OCI-M1 (cell line): ENCODE measurements at places on chromosomes 11 and 22.

GRCh38 chr11:19905280-19905853 lies 192.7 kb downstream of the NAV2 start:
- peak; percentile 67 for DNase-seq

DNA sequence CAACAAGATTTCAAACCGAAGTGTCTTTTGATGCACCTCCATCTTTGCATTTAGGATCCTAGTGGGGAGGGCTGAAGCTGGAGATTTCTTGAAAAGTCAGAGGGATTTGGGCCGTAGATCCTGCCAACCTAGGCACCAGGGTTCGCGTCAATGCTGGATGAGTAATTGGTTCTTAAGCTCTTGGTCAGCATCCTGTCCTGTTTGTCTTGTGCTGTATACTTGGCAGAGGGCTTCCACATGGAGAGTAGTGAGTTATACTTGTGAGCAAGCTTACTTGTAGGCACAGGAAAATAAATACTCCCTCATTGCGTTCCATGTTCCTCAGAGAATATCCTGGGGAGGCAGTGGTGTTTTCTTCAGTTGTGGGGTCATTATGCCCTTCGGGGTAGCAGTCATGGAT lies 12.6 kb downstream of the INSC start:
- no peak for DNase-seq

- DNase-seq, result peak; percentile 91
These were observed 5.4 kb downstream of the PDE2A start for GRCh38 chr11:72668629-72669347.

GRCh38 chr11:64864135-64864472 lies 14.3 kb downstream of the EHD1 start:
- no peak for DNase-seq

DNA sequence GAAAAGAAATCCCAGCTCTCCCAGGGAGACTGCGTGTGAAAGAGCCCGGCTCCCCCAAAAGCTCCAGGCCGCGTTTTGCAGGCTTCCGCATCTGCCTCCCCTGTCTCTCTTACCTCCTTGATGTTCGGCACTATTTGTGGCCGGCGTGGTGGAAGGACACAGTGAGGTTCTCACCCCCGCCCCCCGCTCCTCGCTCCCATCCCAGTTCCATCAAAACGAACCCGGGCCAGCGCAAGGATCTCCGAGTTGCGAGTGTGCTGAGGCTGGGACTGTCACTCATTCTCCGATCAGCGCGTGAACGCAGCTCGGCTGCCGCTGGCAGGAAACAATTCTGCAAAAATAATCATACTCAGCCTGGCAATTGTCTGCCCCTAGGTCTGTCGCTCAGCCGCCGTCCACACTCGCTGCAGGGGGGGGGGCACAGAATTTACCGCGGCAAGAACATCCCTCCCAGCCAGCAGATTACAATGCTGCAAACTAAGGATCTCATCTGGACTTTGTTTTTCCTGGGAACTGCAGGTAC lies at the start of gene NCAM1:
Gene NCAM1, plus strand, starts transcription at position 275 of the 523 bp plus-strand sequence.
- DNase-seq, result no peak

- peak; percentile 92 for DNase-seq
These were observed 128.8 kb downstream of the SGSM3 start for GRCh38 chr22:40499209-40499623.

- no peak for DNase-seq
These were observed 421.0 kb downstream of the DYNC2H1 start for GRCh38 chr11:103530257-103530656.
